Activated T-cell treated with anti-CD3 and anti-CD28 coated beads, Interleukin-2, amount 50 U/mL, for 72 hours (primary cell): ENCODE measurements at places on chromosomes 6 and 20. TPM values are rescaled to one million over a fixed set of nuclear protein-coding genes. Genes with fewer than 3 reads are reported as not detected.

- peaks cover 12% of the 10 kb centered on the region for H3K36me3 ChIP-seq
- no peaks in the 10 kb centered on the region for H3K27me3 ChIP-seq
- H3K27ac ChIP-seq, result peak overlapping the region; percentile 81
- no peak for DNase-seq
Observed at GRCh38 chr6:155333414-155333813, 19.1 kb upstream of the TFB1M start.

DNA sequence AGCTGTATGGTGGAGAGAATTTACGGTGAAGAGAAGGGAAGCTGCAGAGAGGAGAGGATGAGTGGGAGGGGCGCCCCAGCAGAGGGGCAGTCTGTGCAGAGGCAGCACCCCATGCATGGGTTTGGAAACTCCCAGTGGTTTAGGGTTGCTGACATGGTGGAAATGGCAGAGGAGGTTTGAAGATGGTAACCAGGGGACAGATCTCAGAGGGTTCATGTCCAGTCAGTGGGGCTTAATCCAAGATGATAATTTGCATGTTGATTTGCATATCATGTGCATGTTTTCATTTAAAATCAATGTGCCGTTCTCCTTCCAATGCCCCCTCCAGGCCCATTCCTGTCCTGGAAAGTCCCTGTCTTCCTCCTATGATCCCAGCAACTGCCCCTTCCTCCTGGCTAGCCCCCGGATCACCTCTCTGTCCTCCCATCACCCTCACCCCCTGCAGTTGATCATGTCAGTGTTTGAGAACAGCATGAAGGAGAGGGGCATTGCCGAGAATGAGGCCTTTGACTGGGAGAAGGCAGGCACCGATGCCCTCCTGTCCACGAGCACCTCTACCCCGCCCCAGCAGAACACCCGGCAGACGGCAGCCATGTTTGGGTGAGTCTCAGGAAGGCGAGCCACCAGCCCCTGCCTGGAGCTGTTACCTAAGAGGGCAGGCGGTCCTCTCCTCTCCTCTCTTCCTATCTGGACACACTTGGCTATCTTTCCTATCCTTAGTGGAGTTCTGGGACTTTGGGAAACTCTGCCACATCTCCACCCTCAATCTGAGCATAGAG lies 14.3 kb downstream of the TTBK1 start:
- H3K36me3 ChIP-seq, result no peaks in the 10 kb centered on the region
- peaks cover 32% of the 10 kb centered on the region for H3K4me1 ChIP-seq
- H3K27ac ChIP-seq, result no peak overlapping the region
- peak; percentile 25 for DNase-seq
- H3K4me3 ChIP-seq, result no peak overlapping the region

The COL21A1 gene
- not detected for total RNA-seq

The HECA gene
- 89.7 TPM for total RNA-seq

The DAAM2 gene
- total RNA-seq, result not detected

DNA sequence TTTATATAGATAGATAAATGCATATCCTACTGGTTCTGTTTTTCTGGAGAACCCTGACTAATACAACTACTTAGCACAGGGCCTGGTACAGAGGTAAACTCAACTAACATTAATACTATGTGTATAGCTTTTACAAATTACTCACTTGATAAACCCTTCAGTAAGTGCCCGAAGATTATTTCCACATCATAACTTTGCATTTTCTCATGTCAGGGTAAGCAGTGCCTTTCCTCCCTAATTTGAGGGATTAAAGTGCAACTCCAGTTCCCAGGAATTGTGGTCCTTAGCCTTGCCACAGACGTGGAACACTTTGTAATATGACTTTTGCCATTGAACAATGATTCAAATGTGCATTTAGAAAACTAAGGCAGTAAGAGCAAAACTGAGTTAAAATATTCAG lies 147.5 kb upstream of the SMLR1 start:
- no peak overlapping the region for H3K4me3 ChIP-seq
- no peaks in the 10 kb centered on the region for H3K27me3 ChIP-seq
- peaks cover 6% of the 10 kb centered on the region for H3K36me3 ChIP-seq
- no peak for DNase-seq
- H3K27ac ChIP-seq, result no peak overlapping the region

GRCh38 chr6:22082218-22082617 lies 214.6 kb downstream of the PRL start:
- no peaks in the 10 kb centered on the region for H3K4me1 ChIP-seq
- H3K36me3 ChIP-seq, result no peaks in the 10 kb centered on the region
- no peak for DNase-seq
- no peak overlapping the region for H3K27ac ChIP-seq

GRCh38 chr6:164183556-164184123 lies 769.1 kb downstream of the QKI start:
- no peaks in the 10 kb centered on the region for H3K36me3 ChIP-seq
- DNase-seq, result no peak
- no peaks in the 10 kb centered on the region for H3K4me1 ChIP-seq
- H3K4me3 ChIP-seq, result no peak overlapping the region
